NCI-H1092 (cell line): ENCODE measurements at places on chromosomes 3 and 15.

DNA sequence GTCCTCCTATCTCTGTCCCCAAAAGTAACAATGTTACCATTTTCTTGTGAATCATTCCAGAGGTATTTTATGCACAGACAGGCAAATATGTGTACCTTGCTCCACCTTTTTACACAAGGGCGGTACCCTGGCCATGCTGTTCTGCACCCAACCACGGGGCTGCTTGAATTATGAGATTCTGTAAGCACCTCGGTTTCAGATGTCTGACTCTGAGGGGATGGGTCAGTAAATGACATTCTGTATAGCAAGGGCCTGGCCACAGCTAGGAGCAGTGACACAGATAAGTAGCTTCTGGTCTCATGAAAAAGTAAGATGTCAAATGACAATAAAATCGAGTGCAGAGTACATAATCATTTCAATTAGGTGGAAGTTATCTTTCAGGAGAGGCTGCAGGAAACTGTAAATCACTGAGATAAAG, 30.4 kb upstream of the FLNB start:
- DNase-seq, result no peak

DNA sequence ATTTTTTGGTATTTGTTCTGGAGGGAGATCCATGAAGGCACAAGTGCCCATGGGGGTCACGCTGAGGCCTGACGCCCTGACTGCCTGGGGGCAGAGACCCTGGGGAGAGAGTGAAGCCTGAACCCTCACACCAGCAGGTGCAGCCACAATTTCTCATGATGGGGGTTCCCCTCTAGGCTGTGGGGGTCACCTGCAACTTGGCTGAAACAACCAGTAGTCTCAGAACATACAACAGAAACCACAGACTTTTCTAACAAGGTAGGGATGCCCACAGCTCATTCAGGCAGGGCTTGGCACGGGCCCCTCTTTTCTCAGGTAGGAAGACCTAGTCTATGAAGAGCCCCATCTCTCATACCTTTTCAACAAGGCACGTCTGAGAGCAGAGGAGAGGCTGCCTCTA, 245.1 kb downstream of the ADAMTS17 start:
- DNase-seq, result no peak

DNA sequence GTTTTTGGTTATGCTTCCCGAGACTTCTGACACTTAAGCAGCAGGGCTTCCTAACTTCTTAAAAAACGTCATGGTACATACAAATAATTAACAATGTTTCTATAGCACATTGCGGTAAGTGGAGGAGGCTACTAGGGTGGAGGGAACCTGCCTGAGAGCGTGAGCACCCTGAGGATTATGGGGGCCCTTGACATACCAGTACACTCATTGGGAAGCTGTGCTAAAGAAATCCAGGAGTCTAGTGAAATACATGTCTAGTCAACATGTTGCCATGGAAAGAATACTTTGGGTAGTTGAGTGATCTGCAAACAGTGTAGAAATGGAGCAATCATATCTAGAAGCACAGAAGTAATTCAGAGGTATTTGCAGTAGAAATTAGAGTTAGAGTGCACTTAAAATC, 39.2 kb upstream of the MAPKBP1 start:
- DNase-seq, result no peak

DNA sequence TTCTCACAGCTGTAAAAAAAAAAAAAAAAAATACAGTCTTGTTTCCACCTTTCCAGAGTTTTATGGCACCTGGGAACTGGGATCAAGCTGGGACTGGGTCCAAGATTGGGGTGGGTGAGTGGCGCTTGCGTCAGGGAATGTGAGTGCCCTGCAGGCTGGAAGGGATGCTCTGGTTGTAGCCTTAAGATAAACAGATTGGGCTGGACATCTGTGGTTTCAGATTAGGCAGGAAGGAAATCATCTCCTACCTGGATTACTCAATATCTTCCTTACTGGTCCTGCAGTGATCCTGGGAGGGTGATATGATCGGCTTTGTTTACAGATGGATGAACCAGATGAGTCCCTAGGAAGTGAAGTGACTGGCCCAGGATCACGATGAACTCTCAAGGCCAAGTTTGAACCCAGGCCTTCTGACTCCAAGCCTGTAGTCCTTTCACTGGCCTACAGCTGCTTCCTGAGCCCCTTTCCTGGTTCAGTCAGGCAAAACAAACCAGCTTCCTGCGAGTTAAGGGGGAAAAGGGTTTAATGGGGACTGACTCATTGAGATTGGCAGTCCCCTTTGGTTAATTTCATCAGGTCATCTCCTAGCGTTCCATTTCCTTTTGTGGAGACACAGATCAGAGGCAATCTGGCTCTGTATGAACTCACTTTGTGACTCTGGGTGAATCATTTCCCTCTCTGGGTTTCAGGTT, 179.8 kb downstream of the THSD4 start:
- no peak for DNase-seq

GRCh38 chr3:154275965-154276364, 48.3 kb downstream of the DHX36 start:
- no peak for DNase-seq
